ENCODE measurements at places on chromosomes 5 and 9.

GRCh38 chr5:18311266-18311665, 677.0 kb downstream of the TAF11L14 start:
- DNase-seq, result no peak

DNA sequence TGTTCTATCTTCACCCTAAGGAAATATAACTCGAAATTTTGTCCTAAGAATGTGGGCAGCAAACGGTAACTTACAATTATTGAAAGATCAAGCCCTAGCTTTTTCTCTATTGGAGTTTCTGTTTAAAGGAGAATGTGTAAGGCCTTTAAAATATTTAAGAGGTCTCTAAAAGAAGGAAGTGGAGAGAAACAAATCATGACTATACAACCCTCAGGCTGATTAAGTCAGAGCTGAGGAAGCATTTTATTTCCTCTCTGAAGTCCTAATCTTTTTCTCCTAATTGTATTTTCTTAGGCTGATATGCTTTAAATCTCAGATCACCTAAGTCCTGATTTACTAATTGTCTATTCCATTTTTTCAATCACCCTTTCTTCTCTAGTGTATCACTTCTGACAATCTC, 1708.8 kb upstream of the C9orf72 start:
- no peak for DNase-seq

GRCh38 chr5:39584927-39585326, 160.1 kb upstream of the DAB2 start:
- DNase-seq, result no peak

- no peak for DNase-seq
Measured at GRCh38 chr5:305050-305449, 16.5 kb upstream of the AHRR start.

DNA sequence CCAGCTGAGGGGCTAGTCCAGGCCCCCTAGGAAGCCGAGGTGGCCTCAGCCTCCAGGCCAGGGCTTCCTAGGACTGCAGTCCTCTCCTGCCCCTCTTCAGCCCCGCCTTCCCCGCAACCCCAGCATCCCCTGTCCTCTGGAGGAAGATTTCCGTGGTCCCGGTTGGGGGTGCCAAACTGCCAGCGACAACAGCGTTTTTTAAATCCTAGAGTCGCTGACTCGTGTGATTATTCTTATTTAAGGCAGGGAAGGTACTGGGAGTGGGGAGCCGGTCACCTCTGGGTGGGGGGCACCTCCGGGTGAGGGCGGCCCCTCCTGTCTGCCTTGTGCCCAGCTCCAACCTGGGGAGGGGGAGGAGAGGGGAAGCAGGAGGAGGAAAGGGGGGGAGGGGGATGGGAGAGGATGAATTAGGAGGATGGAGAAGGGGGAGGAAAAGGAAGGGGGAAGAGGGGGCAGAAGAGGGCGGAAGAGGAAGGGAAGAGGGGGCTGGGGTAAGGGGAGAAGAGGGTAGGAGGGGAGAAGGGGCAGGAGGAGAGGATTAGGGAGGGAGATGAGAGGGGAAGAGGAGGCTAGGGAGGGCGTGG, 173.1 kb upstream of the IER5L start:
- DNase-seq, result no peak

- DNase-seq, result no peak
Measured at GRCh38 chr5:37603072-37603471, 224.0 kb downstream of the WDR70 start.

DNA sequence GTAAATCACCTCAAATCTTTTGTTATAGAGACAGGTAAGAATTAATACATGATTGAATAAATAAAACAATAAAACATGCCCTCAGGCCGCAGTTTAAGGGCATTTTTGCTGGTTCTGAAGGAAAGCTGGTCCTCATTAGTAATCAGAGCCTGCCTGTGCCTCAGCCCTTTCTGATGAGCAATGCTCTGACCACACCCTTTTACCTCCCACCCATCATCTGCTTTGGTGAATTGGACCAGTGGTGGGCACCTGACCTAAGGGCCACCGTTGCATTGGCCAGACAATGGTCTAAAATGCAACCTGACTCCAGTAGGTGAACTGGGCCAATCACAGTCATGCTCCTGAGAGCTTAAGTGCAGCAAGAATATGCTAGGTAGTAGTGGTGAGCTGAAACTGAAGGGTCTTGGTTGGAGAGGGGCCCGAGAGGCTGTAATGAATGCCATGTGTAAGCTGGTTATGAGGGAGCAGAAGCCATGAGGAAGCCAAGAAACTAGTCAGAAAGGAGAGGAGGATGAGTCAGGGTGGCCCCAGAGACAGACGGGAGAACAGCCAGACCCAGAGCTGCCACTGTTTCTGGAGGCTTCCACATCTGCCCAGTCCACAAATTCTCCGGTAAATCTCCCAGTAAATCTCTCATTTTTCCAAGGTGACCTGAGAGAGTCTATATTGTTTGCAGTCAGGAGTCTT, 45.5 kb upstream of the ZSWIM6 start:
- no peak for DNase-seq

DNA sequence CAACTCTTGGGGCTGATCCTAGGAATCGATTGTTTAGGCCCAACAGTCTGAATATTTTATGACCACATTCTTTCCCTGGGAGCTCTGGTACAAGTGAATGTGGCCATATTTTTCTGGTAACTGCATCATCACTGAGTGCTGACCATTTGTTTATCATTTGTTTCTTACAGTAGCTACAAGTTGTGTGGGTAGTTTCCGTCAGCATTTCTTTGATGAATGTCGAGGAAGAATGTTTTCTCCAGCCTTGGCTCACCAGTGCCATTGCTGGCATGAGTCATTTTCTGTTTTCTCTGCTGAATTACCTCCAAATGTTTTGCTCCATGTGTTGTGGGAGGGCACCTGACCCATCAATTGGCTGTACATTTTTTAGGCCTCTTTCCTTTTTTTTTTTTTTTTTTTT, 14.1 kb upstream of the CARD19 start:
- no peak for DNase-seq

- DNase-seq, result no peak
Measured at GRCh38 chr5:168434001-168434400, 52.3 kb upstream of the RARS1 start.

DNA sequence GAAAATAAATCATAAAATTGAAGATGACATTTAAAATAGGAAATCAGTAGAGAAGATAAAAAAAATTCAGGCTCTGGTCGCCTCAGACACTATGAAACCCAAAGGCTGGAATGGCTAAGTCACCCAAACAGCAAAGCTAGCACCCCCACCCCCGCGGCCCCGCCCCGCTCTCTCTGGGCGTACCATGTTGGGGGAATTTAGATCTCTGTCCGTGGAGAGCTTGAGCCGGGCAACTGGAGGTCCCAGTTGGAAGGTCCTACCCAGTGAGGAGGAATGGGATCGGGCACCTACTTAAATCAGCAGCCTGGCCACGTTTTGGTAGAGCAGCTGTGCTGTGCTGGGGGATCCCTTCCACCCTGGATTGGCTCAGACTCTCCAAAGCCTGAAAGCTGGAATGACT, 150.6 kb upstream of the ANKRD55 start:
- no peak for DNase-seq

- no peak for DNase-seq
Measured at GRCh38 chr9:115880221-115880885, 273.2 kb upstream of the PAPPA start.

DNA sequence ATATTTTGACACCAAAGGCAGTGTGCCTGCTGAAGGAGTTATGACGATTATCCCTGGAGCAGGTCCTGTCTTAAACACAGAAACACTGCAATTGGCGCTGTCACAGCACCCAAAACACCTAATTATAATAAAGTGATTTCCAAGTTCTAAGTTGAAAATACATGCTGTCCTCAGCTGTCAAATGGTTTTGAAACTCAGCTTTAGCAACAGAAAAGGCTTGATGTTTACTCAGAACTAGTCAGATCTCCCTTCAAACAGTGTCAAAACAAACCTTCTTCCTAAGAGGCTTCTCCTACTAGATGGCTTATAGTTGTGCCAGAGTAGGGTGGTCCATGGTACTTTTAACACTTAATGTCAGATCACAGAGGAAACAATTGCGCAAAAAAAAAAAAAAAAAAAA, 87.2 kb upstream of the IRX1 start:
- DNase-seq, result no peak

DNA sequence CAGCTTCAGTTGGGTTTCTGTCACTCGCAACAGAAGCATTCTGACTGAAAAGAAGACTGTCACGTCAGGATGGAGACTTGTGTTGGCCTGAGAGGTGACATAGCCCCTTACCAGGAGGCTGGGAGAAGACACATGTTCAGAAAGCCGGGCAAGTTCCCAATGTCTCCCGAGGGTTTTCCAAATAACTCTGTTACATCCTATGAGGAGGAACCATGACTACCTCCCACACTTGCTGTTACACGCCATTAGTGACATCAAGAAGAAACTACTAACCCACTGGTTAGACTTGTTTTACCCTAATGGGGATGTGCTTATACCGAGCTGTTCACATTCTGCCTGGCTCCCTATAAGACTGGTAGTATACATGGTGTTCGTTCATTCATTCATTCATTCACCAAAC, 33.3 kb downstream of the SH3PXD2B start:
- no peak for DNase-seq

DNA sequence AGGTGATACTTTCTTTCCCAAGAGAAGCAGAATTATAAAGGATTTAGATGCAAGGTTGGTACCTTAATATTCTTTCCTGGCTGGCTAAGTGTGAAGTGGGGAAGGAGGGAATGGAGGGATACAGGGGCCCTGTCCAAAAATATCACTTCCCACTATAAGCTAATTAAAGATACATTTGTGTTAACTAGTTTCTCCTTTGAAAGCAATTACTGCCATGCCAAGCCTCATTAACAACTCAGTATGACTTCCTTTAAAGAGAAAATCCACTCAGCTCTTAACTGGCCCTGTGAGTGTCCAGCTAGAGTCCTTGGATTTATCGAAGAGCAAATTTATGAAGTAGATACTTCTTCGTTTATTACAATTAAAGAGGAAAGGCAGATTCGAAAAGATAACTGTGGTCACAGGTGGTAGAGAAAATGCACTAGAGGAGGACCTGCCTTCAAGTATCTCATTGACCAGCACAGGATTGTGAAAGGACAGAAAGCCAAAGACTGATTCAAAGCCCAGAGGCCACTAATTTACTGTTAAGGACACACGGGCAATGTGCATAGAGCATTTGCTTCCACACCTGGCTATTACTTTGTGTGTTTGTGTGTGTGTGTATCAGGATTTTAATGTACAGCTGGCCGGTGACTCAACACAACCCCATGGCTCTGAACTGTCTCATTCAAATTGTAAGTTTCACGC, 11.2 kb upstream of the GLDC start:
- DNase-seq, result no peak

DNA sequence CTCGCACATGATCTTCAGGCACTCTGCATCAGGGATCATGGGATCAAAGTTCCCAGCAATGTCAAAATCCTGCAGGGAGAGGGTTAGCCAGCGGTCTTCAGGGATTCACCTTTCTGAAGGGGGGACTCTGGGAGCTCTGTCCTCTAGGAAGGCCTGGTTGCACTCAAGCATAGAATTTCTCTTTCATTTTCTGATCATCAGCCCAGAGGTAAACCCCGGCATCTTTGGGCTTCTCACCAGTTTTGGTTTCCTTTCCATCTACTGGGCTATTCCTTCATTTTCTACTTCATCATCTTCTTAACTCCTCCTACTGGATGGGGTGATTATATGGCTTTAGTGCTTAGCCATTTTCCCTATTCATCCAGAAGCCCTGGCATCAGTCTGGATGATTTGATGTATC, 4.6 kb upstream of the DND1 start:
- DNase-seq, result no peak

DNA sequence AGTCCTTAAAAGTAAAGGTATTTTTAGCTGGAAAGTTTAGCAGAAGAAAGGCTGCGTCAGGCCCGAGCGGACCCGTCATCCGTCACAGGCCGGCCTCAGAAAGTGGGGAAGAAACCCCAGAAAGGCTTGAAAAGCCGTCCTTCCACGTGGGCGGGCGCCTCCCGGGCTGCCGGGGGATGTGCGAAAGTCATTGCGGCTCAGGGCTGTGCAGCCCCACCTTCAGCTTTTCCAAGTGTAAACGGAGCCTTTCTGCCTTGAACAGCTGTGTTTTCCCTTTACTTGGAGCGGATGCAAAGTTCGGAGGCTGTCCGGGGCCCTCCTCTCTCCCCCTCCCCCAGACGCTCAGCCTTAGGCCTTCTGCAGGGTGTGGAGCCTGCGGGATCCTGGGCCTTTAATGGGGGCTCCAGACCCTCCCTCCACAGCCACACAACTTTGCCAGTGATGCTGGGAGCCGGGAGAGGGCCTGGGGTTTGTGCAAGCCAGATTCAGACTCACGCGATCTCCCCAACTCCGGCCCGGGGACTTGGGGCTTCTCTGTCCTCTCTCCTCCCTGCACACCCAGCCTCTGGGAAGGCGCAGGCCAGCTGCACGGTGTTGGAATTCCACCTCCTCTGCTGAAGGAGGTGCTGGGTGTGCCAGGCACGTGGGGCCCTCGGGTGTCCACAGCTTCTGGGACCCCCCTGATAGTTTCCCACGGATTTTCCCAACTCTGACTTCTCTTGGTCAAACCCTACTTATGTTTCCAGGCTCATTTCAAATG, 95.5 kb upstream of the RAPGEF1 start:
- no peak for DNase-seq

GRCh38 chr9:90873422-90873821, 71.8 kb downstream of the SYK start:
- no peak for DNase-seq

GRCh38 chr9:77582961-77583576, 65.1 kb downstream of the GNA14 start:
- no peak for DNase-seq

DNA sequence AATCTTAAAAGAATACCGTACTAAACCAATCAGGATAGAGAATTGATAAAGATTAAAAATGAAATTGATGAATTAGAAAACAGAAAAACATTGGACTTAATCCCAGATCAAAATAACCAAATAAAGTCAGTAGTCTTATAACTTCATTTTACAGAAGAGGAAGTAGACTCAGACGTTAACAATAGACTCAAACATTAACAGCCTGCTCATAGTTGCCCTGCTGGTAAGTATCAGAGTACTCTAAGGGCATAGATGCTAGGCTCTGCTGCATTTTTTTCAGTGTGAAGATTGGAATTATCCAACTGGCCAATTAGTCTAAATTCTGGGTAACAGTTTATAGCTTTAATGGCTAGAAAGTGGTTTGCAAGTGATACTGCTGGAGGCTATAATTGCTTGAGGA, 42.9 kb downstream of the ADGRV1 start:
- no peak for DNase-seq

DNA sequence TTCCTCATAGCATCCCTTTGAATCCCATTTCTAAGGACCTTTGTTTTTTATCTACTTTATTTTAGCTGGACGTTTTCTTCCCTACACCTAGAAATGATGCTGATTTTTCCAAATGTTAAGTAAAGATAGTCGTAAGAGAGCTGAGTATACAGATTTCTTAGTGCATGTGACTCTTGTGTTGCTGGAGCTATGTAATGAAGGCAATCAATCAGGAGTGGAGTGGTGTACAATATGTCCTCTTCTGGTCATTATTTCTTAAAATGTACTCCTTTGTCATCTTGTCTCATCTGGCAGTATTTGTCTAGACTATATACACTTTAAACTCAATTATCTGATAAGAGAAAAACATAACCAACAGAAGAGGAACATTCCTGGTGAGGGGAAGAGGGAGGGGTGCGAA, 13.5 kb downstream of the GAPT start:
- DNase-seq, result no peak

GRCh38 chr5:52777186-52777585, 10.5 kb upstream of the ITGA1 start:
- DNase-seq, result no peak
